ENCODE measurements at places on chromosomes 1 and 21.

- DNase-seq = no peak
Measured at GRCh38 chr1:37850352-37850955, 8.9 kb downstream of the MTF1 start.

GRCh38 chr1:23570001-23570691 lies 10.8 kb upstream of the ID3 start:
- no peak for DNase-seq

DNA sequence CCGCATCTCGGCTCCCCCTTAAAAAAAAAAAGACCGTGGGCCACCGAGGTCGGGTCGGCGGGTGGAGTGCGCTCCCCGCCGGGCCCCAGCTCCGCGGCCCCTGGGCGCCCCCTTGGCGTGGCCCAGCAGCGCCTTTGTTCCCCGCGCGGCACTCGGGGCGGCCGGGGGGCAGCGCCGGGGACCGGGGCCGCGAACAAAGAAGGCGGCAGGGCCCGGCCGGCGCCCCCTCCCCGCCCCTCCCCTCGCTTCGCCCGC lies 571 bp downstream of the MARCKSL1 start:
- no peak for DNase-seq

GRCh38 chr21:22164912-22165311 lies 1166.7 kb downstream of the NCAM2 start:
- no peak for DNase-seq

- DNase-seq = no peak
Measured at GRCh38 chr1:91201176-91201575, 179.3 kb upstream of the ZNF644 start.

DNA sequence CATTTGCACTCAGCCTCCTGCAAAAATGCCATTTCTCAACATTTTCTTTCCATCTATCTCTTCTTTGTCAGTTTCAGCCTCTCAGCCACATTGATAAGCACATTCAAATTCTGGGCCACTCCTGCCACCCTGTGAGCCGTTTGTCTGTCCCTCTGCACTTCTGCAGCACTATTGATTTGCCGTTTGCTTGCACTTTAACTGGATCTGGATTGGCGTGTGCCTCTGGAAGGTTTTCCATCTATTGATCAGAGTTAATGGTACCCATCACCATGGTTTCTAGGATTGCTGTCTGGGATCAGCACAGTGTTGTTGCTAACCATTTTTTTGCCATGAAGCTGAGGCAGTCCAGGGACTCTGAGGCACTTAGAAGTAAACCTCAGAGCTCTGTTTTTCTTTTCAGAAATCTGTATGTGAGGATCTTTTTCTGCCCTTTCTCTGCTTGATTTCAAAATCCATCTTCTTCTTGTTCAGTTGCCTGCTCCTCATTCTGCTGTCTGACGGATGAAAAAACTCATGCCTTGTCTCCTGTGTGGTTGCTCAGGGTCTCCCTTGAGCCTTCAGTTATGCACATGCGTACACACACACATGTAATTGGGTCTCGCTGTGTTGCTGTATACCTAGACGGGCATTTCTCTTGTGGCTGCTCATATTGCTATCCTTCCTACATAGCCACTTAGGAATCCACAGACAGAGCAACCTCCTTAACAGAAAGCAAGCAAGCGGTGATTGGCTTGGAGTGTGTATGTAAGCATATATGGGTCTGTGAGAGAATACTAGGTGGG lies 67.9 kb downstream of the NOS1AP start:
- DNase-seq = no peak

- no peak for DNase-seq
Measured at GRCh38 chr1:91792489-91793071, 93.4 kb downstream of the TGFBR3 start.

GRCh38 chr1:20602851-20603450 lies 14.1 kb downstream of the CDA start:
- DNase-seq = no peak

DNA sequence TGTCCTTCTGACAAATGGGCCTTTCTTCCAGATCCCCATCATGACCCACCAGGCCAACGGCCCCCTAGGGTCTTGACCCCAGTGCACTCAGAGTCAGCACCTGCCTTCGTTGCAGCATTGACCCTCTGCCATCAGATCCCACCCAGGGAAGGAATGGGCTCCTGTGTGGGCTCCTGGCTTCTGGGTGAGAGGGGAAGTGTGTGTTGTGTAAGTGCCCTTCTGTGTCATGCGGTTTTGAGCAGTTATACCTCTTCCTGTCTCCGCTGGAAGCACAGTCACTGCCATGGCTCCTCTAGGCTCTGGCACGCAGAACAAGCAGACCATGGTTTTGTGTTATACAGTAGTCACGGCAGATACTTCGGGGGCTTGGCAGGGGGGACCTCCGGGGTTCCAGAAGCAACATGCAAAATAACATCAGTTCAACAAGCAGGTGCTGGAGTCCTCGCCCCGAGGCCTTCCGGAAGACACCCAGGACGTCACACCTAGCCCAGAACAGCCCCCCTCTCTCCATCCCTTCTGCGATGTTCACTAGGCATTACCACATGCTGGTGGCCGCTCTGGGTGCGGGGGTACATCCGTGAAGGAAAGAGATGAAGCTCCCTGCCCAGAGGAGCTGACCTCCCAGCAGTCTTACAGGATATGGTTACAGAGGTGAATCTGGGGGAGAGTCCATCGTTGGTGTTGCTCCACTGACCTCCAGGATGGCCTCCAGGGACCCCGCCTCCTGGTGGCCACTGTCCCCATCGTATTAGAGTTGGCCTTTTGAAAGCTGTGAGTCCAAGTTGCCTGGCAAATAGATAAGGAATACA lies 17.4 kb upstream of the KCNAB2 start:
- DNase-seq = no peak

DNA sequence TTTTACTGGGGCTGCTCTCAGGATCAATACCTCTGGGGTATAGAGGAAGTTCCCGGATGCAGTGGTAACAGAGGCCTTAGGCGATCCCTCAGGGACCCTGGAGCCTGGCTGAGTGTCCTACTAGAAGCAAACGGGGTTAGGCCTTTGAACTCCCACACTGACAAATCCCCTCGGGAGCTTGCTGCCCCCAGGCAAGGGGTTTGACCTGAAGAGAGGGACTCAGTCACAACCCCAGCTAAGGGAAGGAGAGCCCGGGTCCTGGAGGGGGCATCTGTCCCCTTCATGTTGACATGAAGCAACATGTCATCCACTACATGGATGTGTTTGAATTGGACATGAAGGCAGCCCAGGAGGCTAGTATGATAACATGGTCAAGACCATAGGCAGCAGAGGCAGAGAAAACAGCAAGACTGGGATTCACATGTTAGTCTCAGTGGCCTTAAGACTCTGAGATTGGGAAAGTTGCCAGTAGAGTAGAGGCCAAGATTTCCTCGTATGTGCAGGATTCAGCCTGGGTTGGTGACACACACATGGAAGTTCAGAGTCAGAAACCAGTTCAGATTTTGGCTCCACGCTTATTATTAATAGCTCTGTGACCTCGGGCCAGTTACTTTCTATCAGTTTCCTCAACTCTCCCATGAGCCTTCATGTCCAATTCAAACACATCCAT lies 101.5 kb downstream of the KCNN3 start:
- DNase-seq = no peak

- no peak for DNase-seq
Measured at GRCh38 chr1:4585216-4585615, 69.2 kb upstream of the AJAP1 start.

- DNase-seq = no peak
Measured at GRCh38 chr1:176854758-176855745, 309.5 kb downstream of the ASTN1 start.

DNA sequence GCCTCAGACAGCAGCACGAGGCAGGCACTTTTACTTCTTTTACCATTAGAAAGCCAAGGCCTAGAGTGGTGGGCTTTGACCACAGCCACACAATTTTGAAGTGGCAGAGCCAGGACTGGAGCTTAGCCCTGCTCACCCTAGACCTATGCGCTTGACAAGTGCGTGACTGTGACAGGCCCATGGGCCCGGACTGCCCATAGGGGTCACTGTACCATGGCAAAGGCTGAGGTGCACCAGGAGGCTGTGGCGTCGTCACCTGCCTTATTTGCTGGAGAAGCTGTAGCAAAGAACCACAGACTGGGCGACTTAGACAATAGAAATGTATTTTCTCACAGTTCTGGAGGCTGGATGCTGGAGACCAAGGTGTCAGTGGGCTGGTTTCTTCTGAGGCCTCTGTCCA lies 2.6 kb upstream of the TMEM82 start:
- no peak for DNase-seq

DNA sequence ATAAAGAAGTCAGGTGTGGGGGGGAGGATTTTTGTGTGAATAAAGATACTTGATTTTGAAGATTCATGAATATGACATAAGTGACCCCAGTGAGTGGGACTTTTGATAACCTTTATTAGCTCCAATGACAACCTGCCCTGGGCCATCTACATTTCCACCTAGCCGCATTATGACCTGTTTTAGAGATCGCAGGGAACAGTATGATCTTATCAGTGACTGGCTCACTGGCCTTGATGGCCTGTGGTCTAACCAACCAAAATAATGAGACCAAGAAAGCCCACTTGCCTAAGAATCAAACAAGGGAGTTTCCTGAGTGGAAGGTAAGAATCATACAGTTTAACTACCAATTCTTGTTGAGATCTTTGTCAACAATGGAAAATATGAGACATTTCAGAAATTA lies 1.8 kb downstream of the ELAPOR1 start:
- no peak for DNase-seq

DNA sequence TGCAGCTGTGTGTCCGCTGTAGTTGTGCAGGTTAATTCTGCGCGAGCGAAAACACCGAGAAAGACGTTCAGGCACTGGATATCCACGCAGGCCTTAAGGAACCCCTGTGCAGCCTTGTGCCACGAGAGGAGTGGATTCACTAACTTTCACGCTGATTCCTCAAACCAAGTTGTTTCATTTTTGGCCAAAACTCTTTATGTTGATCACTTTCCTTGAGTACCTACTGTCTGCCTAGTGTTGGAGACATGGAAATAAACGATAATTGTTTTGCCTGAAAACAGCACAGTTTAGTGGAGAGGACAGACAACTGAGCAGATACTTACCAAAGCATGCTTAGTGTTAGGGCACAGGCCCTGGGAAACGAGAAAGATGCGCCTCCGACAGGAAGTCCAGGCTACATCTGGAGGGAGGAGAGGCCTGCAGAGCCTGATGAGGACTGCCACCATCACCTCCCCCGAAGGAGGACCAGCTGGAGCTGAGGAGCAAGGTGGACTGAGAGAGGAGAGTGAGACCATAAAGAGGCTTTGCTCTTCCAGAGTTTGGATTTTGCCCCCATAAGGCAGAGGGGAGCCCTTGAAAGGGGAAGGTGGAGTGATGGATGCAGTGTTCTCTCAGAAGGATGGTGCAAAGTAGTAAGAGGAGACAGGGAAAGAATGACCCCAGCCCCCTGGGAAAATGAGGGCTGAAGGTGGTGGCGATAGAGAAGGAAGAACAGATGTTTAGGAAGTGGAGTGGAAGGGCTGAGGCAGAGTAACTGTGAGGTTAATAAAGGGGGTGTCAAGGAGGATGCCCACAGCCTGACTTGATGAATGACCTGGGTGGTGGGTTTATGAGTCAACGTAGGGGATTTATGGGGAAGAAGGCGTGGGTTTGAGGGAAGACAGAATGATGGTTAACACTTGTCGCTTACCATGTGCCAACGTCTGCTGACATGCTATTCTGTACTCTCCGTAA lies 956 bp upstream of the SCAF4 start:
- DNase-seq = no peak

DNA sequence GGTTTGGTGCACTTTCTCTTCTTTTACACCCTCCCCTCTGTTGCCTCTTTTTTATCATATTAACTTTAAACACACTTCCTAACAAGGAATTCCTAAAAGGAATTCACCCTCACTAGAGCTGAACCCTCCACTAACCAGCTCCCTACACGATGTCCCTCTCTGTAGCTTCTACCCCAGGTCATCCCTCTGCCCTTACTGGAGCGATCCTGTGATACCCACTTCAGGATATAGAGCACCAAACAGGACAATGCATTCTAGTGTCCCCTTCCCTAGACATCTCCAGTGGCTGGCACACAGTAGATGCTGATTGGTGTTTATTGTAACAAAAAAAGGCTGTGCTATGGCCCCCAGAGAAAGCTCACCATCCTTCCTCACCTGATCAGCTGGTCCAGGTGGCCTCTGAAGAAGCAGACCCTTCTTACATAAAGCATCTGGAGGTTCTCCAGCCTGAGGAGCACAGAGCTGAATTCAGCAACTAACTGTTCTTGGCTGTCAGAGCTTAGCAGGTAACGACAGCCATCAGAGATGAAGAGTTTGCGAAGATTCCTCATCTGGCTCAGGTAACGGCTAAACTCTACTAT lies 1.4 kb downstream of the PRAMEF18 start:
- no peak for DNase-seq

GRCh38 chr21:44732956-44733355 lies 21.6 kb upstream of the TSPEAR start:
- no peak for DNase-seq

DNA sequence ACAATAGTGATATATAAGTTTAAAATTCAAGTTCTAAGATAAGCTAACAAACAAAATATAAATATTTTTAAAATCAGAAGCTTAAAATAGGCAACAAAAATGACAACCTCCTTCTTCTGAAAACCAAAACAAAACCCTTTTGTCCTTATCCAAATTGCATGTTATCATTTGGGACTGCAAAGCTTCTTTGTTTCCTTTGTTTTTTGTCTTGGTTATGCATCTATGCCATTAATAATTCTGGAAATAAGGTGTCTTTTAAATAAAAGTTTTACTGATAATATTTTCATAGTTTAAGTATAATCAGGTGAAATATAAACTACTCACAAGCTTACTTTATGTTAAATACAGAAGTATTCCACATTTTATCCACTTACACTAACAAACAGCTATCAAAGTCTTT lies 20.5 kb downstream of the ADSS2 start:
- DNase-seq = no peak

DNA sequence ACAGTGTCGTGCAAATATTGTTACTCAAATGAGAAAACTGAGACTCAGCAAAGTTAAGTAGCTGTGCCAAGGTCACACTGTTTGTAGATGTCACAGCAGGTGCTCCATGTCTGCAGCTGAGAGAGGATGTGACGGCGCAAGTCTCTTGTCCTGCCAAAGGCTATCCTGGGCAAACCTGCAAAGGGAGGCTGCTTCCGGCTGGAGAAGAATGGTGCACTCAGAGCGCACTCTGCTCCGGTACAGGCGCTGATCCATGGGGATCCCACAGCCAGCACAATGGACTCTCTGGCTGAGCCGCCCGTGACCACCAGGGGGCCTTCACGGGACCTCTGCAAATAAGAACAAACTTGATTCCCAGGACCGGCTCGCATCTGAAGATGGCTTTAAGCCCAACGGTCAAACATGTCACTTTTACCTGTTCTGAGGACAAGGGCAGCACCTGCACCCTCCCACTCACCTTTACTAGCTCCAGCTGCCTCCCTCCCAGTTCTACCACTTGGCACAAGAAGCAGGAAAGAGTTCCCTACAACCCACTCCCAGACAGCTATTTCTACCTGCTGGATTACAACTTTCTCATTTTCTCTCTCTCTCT lies 21.9 kb downstream of the RD3 start:
- no peak for DNase-seq

DNA sequence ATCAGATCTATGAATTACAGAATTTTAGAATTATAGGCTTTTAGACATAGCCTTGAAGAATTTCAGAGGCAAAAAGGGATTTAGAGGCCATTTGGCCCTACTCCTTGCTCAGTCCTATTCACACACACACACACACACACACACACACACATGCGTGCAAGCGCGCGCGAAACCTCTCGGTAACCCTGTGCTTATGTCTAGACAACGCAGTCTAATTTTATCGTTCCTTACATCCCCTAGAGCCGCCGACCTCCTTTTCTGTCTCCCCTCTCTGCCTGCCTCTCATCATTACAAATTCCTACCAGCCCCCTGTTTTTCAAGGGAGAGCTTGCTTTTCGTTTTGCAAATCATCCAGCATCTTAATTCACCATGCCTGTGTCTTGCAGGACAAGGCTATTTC lies 252.1 kb downstream of the FOXD2 start:
- no peak for DNase-seq

- DNase-seq = no peak
Measured at GRCh38 chr1:248152056-248152827, 7.3 kb downstream of the OR2M5 start.

Measured in D721Med (cell line).